ENCODE measurements at places on chromosomes 6 and 20. TPM values are rescaled to one million over a fixed set of nuclear protein-coding genes. Genes with fewer than 3 reads are reported as not detected.

GRCh38 chr20:40414843-40415615 lies 274.0 kb downstream of the MAFB start:
- no peak for DNase-seq

LRRC73 gene
- 0.32 TPM for total RNA-seq

GRCh38 chr20:23683281-23683680 lies 5.6 kb downstream of the CST4 start:
- DNase-seq = no peak

RSPH9 gene
- total RNA-seq = 0.69 TPM

DDX39B gene
- total RNA-seq = 506 TPM

DNA sequence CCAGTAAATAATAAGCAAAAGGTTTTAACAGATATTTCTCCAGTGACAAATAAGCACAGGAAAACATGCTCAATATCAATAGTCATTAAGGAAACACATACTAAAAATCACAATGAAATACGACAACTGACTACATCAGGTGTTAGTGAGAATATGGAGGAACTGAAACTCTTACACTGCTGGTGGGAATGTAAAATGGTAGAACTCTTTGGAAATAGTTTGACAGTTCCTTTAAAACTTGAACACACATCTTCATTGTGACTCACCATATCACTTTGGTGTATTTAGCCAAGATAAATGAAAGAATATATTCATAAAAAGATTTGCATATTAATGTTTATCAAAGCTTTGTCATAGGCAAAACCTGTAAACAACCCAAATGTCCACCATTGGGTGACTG lies 11.3 kb upstream of the MAP3K5 start:
- no peak for DNase-seq

SLC52A3 gene
- total RNA-seq = 0.57 TPM

SHLD1 gene
- 13.5 TPM for total RNA-seq

DNA sequence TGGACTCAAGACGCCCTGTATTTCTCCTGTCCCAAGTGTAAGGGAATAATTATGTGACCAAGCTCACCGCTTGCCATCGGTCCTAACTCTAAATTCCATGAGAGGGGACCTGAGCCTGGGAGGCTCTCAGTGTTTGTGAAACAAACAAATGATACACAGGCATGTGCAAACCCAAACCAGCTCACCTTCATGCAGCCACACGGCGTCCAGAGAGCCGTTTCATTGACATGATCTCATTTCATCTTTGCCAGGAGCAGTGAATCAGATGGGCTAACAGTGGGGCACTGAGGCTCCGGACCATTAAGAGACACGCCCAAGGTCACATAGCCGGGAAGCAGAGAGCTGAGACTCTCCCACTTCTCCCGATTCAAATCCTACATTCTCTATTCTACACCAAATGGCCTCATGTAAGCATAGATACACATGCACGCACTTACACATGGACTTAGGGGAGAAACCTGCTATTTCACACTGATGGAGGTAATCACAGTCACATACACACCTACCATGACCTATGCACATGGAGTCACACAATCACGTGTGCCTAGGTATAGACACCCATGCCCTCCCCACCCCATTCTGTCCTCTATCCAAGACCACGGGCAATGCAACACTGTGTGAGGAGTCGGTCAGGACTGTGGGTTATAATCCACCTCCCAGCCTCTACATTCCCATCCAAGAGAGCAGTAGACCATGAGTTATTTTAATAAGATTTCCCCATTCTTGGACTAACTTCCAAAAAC lies 1.1 kb downstream of the BNIP5 start:
- DNase-seq = no peak

DNA sequence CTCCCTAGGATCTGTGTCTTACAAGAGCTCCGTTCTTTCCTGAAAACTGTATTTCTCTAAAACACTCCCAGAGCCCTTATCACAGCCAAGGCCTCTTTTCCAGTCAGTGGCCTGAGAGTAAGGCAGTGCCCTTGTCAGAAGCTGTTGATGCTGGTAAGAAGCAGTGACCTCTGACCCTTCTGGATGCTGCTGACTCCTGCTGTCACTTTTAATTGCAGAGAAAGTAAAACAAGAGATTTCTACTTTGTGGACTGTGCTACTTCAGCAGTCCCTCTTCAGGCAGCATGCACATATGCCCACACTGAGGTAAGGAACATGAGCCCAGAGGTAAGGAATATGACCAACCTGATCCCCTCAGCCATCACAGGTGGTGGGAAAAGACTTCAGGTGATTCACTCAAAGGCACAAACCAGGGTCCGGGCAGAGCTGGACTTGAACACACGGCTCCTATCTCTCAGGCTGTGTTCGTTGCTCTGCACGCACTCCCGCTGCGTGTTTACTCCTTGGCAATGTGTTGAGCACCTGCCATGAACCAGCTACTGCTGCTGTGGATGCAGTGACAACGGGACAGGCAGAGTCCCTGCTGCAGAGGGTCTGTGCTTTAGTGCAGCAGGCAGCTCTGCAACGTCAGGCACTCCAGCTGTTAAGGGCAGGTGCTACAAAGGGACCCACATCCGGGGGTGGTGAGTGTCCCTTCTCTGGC lies 201.9 kb upstream of the CST7 start:
- no peak for DNase-seq

DNA sequence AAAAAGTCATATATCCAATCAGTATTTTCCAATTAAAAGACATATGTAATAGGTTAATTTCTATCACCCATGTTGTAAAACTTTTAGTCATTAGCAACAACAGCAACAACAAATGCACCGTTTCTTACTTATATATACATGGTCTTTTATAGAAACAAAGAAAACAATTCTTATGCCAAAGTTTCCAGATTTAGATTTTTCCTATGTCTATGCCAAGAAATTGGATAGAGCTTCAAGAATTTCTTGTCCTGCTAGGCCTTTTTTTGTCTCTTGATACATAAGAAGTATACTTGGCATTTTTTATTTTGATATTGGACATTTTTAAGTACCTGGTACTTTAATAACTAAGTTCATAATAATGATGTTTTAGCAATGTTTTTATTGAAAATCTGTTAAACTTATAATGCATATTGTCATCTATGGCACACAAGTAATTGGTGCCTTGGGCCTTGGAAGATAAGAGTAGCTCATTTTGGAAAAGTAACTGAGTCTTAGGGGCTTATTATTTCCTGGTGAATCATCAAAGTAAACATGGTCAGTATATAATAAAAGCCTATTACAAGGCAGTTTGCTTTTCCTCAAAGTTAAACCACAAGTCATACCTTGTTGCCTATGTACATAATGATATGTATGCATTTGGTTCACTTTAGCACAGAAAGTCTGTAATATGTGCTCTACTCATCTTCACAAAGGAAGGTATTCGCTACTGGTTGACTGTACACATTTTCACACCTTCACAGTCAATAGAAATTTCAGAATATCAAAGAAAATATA lies 10.1 kb upstream of the FRK start:
- no peak for DNase-seq

C6orf47 gene
- 37.5 TPM for total RNA-seq

DNA sequence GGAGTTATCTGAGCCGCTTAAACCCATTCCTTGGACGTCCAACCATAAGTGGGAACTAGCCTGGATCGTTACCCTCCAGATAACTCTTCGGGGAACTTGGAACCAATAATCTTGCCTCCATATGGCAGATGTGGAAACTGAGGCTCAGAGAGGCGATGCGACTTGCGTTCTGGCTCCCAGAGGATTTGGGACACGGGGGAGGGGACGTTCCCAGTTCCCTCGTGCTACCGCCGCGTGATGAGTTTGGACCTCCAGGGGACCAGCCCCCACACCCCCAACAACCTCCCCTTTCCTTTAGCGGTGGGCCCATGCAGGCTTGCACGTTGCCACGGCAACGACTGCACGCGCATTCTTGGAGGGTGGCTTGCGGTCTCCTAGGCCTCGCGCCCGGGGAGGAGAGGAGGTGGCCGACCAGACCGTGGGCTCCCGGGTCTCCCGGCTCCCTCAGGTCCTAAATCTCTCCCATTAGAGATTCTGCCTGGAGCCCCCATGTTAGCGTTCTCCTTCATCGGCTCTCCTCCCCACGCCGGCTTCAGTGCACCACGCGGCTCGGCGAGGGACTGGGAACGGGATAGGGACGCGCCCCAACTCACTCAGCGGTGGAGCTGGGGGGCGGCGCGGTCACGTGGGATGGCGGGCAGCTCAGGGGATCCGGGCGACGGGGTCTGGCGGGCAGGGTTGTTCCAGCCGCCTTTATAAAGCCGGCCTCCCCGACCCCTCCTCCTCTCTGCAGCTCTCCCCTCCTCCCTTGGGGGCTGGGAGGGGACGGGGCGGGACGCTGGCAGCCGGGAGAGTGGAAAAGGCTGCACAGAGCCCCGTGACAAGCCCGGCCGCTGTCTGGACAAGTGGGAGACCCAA lies at the start of gene PLTP:
Gene PLTP, minus strand, starts transcription at position 670 of the 858 bp plus-strand sequence. CDS start 703 bp downstream, outside the sequence.
- peak; percentile 82 for DNase-seq

GRCh38 chr20:43525021-43525420 lies 17.5 kb downstream of the L3MBTL1 start:
- no peak for DNase-seq

DNA sequence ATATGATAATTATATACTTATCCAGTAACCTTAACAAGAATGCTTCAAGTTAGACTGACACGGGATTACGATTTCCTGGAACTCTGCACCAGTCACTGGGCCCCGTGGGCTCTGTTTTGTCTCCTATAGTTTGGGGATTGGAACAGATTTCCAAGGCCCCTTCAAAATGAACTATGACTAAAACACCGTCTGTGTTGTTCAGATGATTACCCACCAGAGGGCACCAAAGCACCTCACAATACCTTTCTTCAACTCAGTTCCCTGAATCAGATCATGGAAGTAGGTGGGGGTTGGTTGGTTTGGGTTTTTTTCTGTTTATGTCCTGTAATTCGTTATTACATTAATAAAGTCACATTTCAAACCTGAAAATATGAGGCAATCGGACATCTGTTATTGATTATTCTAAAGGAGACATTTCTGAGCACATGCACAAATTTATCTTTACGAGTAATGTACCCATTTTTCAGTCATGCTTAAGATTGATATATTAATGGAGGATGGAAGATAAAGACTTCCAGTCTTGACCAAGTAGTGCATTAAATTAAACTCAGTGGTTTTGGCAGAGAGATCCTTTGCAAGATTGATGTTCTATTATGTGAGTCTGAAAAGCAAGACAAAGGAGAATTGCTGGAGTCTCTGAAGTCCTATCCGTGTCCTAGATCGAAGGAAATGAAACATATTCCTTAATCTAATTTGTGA lies 112.0 kb upstream of the COL21A1 start:
- peak; percentile 77 for DNase-seq

TENT5A gene
- 64.6 TPM for total RNA-seq

GRCh38 chr6:168206186-168206585 lies 113.4 kb downstream of the DACT2 start:
- DNase-seq = no peak

- no peak for DNase-seq
Observed at GRCh38 chr20:45096781-45097180, 4.1 kb downstream of the KCNS1 start.

DNA sequence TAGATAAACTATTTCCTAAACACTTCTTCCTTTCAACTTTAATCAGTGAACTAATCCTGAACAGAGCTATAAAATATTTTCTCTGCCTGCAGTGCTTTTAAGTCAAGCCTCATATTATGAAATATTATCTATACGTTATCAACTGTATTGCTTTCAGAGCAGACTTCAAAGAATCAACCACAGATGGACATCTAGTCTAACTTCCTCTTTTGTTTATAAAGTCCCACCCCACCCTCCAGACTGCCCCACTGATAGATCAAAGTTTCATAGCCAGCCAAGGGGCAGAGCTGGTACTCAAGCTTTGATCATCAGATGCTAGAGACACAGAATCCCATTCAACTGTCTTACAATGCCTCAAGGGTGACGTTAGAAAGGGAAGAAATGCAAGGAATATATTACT lies 308.3 kb downstream of the LAMA2 start:
- DNase-seq = no peak

DNA sequence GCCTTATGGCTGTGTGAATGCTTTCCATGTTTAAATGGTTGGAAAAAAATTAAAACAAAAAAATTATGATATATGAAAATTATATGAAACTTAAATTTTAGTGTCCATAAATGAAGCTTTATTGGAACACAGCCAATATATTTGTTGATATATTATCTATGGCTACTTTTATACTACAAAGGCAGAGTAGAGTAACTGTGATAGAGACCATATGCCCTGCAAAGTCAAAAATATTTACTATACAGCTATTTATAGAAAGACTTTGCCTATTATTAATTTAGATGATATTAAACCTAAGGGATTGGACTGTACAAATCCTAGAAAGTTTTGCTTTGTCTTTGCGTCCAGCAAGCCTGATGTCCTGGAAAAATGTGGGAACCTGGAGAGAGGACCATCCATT lies 518.3 kb upstream of the JAG1 start:
- no peak for DNase-seq

CYP39A1 gene
- 6.2 TPM for total RNA-seq

DNA sequence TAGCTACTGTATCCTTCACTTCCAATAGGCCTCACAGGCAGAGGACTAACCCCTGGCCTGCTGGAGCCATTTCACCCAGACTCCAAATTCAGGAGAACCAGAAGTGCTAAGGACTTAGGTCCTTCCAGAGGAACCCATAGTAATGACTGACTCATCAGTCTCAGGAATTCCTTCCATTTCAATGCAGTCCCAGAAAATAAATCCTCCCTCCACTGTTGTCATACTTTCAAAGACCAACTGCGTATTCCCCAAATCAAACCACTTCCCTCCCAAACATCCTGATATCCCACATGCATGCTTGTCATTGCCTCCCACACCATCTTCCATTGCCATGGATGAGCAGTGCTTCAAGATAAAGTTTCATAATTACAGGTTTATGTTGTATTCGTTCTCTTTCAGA lies 31.8 kb upstream of the NT5E start:
- DNase-seq = peak; percentile 84

DNA sequence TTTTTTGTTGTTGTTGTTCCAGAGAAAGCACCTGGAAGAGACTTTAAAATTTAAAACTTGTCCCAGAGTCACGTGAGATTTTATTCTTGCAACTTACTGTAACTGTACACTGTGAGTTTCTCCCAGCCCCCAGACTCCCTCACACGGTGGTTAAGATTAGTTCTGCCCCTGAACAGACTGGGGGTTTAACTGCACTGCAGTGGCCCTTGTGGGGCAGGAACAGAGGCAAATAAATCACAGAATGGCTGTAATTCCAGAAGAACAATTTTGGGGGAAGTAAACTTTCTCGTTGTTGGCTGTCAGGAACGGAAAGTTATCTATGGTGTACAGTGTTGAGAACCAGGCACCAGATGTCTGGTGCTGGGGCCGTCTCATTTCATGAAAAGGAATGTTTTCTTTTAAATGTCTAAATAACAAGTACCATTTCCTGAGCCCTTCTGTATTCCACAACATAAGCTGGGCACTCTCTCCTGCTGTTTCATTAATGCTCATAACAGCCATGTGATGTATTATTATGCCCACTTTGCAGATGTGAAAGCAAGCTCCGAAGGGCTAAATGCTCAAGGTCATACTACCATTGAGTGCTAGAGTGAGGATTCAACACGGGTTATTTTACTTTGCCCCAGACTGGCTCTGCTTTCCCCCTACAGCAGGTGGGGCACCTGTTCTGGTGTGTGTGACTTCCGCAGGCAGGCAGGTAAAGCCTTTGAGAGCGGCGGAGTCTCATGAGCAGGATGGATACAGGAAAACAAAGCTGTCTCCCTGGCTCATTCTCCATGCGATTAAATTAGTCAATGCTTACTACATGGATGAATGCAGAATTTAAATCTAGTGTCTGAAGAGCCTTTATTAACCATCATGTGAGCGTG lies 30.5 kb downstream of the CNKSR3 start:
- DNase-seq = peak; percentile 61

LIN28B gene
- 0.07 TPM for total RNA-seq

KCNG1 gene
- 4.5 TPM for total RNA-seq

TRIM15 gene
- total RNA-seq = not detected

CLDN20 gene
- not detected for total RNA-seq
